ENCODE measurements at places on chromosomes 2 and 18.

DNA sequence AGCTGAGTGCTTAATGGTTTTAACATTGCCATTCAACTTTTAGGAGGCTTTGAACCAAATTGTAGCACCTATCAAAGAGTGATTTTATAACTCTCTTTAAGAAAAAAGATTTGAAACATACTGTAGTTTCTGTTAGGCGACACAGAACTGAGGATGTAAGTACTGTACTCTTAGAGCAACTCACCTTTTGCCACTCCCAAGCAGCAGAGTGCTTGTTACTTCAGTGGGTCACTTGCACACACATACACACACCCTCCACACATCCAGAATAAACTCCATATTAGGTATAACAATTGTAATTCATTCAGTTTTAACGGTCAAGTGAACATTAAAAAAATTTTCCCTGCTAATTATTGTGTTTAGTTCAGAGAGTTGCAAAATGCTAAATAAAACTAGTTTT, 118.3 kb downstream of the CAMKMT start:
- no peak for DNase-seq

DNA sequence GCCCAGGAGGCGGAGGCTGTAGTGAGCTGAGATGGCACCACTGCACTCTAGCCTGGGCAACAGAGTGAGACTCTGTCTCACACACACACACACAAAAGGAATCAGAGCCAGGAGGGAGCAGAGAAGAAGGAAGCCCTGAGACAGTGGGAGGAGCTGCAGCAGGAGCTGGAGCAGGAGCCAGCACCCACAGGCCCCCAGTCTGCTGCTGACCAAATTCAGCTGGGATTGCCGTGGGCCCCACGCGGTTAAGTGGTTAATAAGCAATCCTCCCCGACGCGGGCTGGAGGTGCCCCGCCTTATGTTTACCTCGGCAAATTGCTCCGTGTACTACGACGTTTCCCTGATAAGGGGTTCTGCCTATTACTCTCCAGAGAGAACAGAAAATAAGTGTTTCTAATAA, 265.3 kb downstream of the TWIST2 start:
- no peak for DNase-seq

DNA sequence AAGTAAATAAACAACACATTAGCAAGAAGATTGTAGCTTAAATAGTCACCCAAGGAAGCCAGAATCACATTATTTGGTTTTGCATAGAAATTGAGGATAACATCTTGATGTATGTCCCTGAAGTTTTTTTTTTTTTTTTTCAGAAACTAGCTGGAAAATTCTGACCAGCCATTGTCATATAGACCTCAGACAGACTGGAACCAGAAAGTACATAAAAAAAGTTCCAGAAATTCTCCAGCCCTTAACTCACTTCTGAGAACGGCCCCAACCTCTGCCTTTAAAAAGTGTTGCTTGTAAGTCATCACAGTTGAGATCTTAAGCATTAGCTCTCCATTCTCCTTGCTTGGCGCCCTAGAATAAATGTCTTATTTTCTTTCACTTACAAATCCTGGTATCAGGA, 350.5 kb downstream of the CCDC85A start:
- no peak for DNase-seq

GRCh38 chr18:24381126-24381525, 16.5 kb downstream of the OSBPL1A start:
- no peak for DNase-seq

DNA sequence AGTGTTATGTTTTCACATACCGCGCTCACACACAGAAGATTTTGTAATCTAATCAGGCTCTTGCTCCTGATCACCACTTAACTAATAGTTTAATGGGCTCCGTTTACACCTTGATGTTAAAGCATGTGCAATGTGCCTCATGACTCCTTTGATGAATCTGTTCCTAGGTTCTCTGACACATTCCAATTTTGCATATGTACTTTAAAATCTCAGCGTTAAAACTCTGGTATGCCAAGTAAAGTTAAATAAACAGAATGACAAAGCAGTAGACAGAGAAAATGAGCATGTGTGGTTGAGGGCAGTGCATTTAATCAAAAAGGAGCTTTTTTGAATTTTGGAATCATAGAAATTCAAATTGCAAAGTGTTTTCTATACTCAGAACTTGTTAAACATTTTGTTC, 96.4 kb downstream of the TCF4 start:
- DNase-seq = no peak

- no peak for DNase-seq
Measured at GRCh38 chr2:233248999-233249398, 2.5 kb upstream of the ATG16L1 start.

DNA sequence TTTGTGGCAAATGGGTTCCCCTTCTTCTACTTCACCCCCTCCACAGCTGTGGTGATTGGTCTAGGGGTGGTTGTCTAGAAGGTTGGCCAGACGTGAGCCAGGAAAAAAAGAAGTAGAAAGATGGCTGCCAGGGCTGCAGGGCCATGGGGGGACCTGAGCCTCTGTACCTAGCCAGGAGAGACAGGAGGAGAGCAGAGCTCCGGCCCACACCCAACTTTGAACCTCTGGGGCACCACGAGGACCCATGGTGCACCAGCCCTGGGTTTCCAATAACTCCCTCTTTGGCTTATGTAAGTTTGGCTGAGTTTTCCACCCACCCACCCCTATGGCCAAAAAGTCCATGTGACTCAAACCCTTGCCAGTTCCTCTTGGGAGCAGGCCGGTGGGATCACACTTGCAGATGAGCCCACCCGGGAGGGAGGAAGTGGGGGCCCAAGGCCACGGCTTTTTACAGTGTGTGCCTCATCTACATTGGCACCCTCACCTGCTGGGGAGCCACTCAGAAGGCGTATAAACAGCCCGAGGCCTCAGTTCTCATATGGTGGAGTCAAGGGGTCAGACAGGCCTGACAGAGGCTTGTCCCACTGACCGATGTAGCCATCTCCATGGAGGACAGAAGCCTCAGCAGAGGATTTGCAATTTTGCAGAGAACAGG, 293.1 kb upstream of the HDAC4 start:
- DNase-seq = no peak

DNA sequence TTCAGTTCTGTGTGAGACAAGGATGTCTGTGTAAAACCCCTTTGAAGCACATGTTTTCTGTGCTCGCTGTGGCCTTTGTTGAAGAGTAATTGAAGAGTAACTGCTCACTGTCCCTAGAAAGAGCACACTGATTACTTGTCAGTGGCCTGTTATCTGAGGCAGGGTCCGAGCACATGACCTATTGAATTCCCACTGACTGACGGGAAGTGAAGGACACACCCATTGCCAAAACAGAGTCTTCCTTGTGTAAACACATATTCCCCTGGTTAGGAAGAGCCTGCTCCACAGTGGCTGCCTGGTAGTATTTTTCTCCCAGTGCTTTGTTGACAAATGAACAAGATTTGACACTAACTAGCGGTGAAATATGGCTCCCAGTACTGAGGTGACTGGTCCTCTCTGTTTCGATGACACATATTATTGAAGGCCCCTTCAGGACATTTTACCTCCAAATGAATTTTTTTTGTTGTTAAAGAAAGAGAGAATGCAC, 148.5 kb upstream of the GYPC start:
- DNase-seq = peak; percentile 13

GRCh38 chr18:58539659-58540380, 89.1 kb downstream of the ALPK2 start:
- no peak for DNase-seq

DNA sequence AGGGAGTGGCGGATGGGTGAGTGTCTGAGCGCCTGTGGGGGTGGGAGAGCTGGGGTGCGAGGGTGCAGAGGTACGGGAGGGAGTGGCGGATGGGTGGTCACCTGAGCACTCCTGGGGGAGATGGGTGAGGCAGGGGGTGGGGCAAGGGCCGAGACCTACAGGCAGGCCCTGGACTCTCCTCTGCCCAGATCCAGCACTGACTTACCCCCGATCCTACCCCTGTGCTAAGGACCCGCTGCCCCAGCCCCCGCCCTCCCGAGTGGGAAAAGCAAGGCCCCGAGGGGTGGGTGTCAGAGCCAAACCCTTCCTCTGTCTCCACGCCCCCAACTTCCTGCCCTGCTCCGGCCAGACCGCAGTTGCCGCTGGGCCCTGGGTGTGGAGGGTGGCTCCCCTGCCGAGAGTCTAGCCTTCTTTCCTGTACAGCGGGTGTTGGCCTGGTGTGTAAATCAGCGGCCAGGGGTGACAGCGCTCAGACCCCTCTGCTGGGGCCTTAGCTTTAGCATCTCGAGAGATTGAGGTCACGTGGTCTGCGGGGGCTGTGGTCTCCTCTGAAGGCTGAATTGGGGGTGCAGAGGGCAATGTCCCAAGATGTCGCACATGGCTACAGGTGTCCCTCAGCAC, 12.5 kb downstream of the BOK start:
- DNase-seq = no peak

- no peak for DNase-seq
Measured at GRCh38 chr2:174125090-174125489, 123.2 kb downstream of the OLA1 start.

- no peak for DNase-seq
Measured at GRCh38 chr18:58118536-58118935, 74.5 kb downstream of the NEDD4L start.

- DNase-seq = no peak
Measured at GRCh38 chr2:20617081-20617575, 33.8 kb downstream of the HS1BP3 start.

DNA sequence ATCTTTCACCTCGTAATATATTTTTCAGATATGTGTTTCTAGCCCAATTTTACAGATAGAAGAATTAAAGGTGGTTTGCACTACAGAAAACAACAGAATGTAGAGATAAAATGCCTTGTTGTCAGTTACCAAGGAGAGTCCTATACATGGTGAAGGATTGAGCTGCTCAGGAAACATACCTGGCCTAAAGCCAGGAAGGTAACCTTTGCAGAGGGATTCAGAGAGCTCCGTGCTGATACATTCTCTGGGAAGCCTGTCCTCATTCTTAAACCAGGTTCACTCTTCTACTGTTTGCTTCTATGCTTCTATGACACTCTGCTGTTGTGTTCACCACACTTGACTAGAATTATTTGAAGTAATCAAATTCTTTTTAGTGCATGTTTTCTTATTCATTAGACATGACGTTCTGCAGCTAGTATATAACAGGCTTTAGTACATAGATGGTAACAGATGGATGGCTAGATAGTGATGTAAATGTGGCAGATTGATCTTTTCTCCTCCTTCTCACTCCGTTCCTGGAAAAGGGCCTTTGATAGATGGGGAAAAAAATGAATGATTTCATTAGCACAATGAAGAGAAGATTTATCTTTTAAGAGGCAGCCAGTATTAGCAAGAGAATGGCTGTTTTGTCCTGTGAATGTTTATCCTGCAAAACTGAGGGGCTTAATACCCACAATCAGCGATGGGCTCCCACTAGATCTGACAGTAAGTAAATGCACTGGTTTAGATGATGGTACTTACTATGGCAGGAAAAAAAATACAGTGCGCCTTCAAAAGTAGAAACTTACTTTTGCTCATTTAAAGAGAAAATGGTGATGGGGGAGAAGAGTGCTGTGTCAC, 589.6 kb upstream of the FAM98A start:
- no peak for DNase-seq

DNA sequence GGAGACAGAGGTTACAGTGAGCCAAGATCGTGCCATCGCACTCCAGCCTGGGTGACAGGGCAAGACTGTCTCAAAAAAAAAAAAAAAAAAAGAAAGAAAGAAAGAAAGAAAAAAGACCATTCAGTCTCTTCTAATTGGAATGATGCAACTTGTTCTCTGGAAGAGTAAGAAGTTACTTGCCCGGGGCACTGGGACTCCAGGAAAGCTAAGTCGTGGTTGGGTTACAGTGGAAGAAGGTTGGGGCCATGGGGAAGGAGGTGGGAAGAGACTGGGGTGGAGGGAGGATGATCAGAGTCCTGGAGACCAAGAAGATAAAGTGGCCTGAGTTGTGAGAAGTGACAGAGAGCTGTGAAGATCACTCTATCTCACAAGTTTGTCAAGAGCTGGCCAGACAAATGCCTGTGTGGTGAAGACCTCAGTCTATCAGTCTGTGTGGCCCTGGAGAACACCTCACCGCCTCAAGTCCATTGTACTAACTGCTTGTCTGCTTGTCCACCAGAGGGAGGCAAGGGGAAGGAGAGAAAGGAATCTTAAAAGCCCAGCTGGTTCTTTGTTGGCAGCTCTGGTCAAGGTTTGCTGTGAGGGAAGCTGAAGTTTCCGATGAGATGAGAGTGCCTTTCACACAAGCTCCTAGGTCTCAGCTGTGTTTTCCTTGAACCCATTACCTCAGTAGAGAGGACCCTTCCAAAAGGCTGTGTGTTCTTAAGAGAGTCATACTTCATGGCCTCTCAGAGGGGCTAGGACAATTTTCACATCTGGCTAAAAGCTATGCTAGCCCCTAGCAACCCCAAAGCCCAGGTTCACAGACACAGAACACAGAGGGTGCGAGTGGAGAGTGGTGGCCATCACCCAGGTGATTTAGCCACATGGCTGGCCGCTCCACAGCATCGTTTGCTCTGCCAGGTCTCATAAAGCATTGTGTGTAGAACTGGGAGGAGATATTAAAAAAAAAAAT, 72.0 kb upstream of the TMEM178A start:
- no peak for DNase-seq

DNA sequence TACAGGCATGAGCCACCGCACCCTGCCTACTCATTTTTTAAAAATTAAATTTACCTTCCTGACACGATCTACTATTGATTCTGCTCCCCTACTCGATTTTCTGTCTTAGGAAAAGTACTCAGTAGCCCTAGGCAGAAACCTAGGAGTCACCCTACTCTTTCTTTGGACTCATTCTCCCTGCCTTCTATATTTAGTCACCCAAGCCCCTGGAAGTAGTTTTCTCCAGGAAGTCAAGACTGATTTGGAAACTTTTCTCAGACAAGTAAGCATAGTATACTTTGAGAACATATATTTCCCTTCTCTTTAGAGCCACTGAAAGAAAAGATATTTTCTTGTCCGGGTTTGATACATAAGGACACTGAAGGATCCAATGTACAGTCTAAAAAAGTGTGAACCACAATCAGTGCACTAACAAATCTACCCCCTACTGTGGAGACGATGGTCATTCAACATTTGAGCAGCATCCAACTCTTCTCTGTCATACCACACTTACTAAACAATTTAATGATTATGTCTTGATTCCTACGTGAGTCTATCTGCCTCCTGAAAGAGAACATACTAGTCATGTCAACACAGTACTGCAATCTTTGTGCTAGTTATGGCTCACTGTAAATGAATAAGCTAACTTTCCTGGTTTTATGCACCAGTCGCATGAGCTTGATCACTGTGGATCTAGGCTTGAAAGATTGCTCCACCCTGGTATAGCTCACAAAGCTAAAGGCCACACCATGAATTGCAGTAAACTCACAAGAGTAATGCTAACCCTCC, 19.8 kb downstream of the YWHAQ start:
- DNase-seq = no peak

- no peak for DNase-seq
Measured at GRCh38 chr2:6111781-6112261, 419.6 kb downstream of the SOX11 start.

- no peak for DNase-seq
Measured at GRCh38 chr2:9145109-9145751, 61.4 kb upstream of the ASAP2 start.

All from left renal cortex interstitium (tissue), 4 donors.